ENCODE measurements at places on chromosomes 2 and 18. TPM values are rescaled to one million over a fixed set of nuclear protein-coding genes. Genes with fewer than 3 reads are reported as not detected.

Gene ZSWIM2
- polyA plus RNA-seq: not detected

Gene ACADL
- polyA plus RNA-seq: 19.4 TPM

Gene ERMN
- 0.34 TPM for polyA plus RNA-seq

Gene REG3A
- not detected for polyA plus RNA-seq

Gene DUSP19
- polyA plus RNA-seq: 7.0 TPM

Gene CDCA7
- 109 TPM for polyA plus RNA-seq

Gene SCYGR4
- polyA plus RNA-seq: 0.08 TPM

Gene MBD1
- 70.0 TPM for polyA plus RNA-seq

Gene FAP
- polyA plus RNA-seq: 25.6 TPM

Gene COL5A2
- 173 TPM for polyA plus RNA-seq

Gene FKBP1B
- polyA plus RNA-seq: 16.0 TPM

Gene CFC1
- 9.8 TPM for polyA plus RNA-seq

Measured in left lung (tissue), 14 donors.